ENCODE measurements at places on chromosomes 12 and 14.

GRCh38 chr14:53567236-53567780, 389.3 kb downstream of the BMP4 start:
- no peak for DNase-seq

- DNase-seq: no peak
These were observed 130.3 kb downstream of the NDUFA12 start for GRCh38 chr12:94872971-94873733.

GRCh38 chr14:68535404-68536017, 257.4 kb downstream of the ZFP36L1 start:
- no peak for DNase-seq

GRCh38 chr14:103391048-103391447, 5.8 kb downstream of the MARK3 start:
- DNase-seq: no peak

GRCh38 chr12:65881348-65881961, 57.2 kb downstream of the HMGA2 start:
- DNase-seq: no peak

Data from NCI-H2029 treated with DMSO at 0.1 percent for 48 hours (cell line).